LoVo (cell line): ENCODE measurements at places on chromosomes 3 and 15.

DNA sequence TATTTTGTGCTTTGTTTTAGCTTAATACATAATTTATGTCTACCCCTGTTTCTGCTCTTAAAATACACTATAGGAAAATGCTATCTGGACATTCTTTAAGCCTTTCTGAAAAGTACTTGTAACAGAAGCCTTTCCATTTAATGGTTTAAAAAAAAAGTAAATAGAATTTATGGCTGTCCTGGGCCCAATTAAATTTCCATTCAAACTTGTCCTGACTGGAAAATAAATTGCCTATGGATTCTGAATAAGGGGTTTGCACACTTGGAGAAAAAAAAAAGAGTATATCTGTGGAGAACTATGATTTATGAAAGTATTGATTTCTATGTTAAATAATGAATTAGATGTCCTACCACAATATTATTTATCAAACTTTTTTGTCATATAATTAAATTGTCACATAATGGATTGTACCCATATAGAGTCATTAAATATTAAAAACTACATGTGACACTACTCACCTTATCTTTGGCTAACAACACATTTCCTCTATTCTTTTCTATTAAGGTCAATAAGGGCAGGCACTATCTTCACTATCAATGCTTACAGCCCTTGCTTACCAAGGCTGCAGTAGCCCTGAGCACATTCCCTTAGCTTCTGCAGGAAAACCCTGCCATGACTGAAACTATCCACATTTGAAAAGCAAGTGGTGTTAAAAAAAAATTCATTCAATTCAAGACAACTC lies 396.1 kb upstream of the ROBO2 start:
- no peak for DNase-seq

DNA sequence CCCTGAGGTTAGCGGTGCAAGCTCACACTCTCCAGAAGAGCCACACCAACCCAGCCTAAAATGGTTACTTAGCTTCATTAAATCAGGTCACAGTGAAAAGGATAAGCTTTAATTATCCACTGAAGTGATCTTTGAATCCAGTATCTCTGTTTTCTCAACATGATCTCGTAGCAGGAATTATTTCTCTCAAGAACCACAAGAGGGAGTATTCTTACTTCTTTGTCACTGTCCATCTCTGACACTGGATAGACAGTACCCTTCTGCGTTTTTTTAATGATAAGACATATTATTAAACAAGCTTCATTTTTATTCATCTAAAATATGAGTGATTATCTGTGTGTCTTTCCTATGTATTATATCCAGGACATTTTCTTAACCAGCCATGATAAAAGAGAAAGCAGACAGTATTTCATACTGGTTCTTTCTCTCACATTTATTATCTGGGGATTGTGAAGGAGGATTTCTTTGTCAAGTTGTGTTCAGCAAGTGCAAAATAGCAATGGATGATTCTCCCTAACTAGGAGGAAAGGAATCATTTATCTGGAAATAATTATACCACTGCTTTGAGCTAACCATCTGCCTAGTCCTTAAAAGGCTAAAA lies 105.4 kb upstream of the CCDC54 start:
- peak; percentile 64 for DNase-seq

- no peak for DNase-seq
Observed at GRCh38 chr3:71414189-71414927, 169.2 kb downstream of the FOXP1 start.

DNA sequence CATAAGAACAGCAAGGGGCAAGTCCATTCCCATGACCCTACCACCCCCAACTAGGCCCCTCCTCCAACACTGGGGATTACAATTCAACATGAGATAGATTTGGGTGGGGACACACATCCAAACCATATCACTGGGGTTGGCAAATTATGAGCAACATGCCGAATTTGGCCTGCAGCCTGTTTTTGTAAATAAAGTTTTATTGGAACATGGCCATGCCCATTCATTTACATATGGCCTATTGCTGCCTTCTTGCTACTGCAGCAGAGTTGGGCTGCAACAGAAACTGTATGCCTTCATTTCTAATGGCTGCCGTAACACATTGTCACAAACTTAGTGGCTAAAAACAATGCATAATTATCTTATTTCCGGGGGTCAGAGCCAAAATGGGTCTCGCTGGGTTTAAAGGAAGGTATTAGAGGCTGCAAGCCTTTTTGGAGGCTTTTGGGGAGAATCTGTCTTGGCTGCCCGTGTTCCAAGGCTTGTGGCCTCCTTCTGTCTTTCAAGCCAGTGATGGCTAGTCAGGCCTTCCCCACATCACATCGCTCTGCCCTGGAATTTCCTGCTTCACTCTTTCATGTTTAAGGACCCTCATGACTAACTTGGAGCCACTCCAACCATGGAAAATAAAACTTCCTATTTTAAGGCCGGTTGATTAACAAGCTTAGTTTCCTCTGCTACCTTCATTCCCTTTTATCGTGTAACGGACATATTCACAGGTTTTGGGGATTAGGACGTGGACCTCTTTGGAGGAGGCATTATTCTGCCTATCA lies 428.5 kb upstream of the PROK2 start:
- no peak for DNase-seq

DNA sequence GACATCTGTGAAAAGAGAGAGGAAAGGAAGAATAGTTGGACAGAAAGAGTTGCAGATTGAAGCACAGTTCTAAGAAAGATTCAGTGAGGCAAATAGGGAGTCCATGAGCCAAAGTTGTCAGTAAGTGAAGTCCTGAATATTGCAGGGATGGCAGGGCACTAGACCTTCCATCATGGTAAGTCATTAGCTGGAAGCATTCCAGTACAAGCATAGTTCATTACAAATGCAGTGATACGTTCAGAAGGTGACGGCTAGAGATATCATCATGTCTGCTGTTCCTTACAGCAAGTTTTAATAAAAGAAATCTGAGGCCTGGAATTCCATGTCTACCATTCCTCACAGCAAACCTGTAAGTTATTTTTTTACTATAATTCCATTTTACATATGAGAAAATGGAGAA lies 720.1 kb downstream of the GBE1 start:
- DNase-seq = no peak

GRCh38 chr3:25728101-25728500 lies 55.1 kb downstream of the NGLY1 start:
- DNase-seq = no peak

- DNase-seq = no peak
Observed at GRCh38 chr15:99412626-99413025, 153.2 kb upstream of the MEF2A start.

GRCh38 chr3:193589616-193590015 lies 3.4 kb upstream of the OPA1 start:
- no peak for DNase-seq

DNA sequence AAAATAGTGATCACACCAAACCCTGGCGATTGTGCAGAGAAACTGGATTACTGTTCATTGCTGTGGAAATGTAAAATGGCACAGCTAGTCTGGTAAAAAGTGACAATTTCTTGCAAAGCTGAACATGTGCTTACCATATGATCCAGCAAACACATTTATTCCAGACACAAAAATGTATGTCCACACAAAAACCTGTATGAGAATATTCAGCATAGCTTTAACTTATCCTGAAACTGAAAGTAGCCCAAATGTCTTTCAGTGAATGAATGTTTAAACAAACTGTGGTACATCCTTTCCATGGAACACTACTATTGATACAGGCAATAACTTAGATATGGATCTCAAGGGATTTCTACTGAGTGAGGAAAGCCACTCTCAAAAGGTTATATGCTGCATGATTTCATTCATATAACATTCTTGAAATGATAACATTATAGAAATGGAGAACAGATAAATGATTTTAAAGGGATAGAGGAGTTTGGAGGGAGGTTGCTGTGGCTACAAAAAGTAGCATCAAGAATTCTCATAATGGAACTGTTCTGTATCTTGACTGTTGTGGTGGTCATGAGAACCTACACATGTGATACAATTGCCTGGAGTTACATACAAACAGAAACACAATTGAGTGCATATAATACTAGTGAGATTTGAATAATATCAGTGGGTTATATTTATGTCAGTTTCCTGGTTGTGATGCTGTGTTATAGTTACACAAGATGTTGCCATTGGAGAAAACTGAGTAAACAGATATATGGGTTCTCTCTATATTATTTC lies 70.7 kb upstream of the DPH6 start:
- DNase-seq = no peak

DNA sequence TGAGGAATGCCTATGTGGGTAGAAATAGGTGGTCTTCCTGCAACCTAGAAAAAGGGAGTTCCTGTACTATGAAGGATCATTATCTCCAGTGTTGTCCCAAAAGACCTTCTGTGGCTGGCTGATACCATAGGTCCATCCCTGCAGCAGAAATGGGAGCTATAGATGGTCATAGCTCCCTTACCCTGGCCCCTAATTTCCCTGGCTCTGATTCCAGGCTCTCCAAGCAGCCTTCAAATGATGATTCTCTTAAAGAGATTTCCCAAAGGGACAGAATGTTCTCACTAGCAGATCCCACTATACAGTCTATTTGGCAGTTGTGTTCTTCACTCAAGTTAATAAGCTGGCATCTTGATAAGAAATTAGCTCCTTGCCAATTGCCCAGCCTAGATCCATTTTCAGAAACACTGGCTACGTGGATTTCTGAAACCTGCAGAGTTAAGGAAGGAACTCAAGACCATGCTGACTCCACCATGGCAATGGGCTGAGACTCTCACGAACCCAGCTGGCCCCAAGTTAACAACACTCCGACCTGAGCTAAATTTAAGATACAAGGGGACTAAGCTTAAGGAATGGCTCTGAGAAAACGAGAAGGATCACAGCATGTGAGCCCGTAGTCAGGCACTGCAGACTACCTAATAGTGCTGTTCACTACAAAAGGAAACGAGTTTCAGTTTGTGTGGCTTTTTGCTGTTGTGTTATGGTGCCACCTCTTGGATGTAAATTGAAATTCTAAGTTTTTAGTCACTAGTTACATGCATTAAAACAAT lies 11.4 kb downstream of the C15orf40 start:
- peak; percentile 30 for DNase-seq

DNA sequence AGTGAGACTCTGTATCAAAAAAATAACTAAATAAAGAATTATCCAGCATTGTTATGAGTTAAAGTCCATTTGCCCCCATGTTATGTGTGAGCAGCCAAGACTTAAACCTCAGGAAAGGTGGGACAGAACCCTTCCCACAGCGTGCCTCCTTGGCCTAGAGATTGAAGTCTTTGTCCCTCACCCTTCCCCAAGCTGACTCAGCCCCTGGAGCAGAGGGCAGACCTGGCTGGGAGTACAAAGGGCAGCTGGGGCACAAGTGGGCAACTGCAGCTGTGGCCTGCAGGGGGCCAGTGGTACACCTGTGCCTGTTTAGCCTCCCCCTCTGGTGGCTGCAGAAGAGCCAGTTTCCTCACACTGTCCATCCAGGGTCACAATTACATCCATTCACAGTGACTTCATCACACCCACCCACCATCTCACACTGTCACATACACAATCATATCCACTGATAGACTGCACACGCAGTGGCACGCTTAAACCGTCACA lies 940 bp upstream of the ACY1 start:
- DNase-seq = peak; percentile 86

GRCh38 chr3:161579395-161580126 lies 83.0 kb downstream of the OTOL1 start:
- no peak for DNase-seq

GRCh38 chr15:87557881-87558280 lies 698.7 kb downstream of the NTRK3 start:
- DNase-seq = no peak

- no peak for DNase-seq
Observed at GRCh38 chr3:183809270-183809669, 16.1 kb downstream of the MAP6D1 start.

- DNase-seq = no peak
Observed at GRCh38 chr3:74614107-74614967, at the start of gene CNTN3. TSS of gene CNTN3 (minus strand) at chr3:74614659. CDS start at chr3:74521112, 93,547 bp downstream.

DNA sequence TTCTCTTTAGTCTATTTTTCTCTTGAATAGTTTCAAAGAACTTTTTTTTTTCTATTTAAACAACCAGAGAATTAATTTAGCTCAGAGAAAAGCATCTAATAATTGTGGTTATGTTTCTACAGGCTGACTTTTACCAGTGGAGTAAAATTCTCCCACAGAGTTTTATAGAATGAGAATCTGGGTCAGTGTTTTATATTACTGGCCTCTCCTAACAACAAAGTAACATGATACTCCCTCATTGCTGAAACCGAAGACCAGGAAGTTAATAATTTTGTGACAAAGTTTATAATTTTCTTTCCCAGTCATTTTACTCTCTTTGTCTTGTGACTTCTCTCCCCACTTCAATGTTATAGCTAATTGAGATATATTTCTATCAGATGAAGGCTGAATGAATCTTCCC lies 946.9 kb downstream of the EPHA3 start:
- no peak for DNase-seq

GRCh38 chr3:51720292-51721061 lies 13.6 kb downstream of the GRM2 start:
- no peak for DNase-seq

- DNase-seq = no peak
Observed at GRCh38 chr3:128399221-128399915, 67.3 kb downstream of the DNAJB8 start.

GRCh38 chr3:29627136-29628117 lies 346.6 kb downstream of the RBMS3 start:
- no peak for DNase-seq

DNA sequence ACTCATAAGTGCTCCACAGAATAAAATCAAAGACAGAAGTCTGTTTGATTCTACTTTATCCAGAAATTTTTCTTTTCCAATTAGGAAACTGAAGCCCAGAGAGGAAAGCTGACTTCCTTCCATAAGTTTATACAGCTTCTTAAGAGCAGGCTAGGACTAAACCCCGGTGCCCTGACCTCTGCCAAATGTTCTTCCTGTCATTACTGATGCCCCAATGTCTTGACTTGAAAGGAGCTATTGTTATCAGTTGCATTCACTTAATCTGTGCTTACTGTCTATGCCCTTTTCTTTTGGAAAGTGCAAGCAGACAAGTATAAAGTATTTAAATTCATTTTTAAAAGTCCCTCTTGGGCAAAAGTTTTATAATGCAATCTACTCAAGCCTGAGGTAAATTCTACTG lies 18.1 kb downstream of the CD200 start:
- DNase-seq = no peak

DNA sequence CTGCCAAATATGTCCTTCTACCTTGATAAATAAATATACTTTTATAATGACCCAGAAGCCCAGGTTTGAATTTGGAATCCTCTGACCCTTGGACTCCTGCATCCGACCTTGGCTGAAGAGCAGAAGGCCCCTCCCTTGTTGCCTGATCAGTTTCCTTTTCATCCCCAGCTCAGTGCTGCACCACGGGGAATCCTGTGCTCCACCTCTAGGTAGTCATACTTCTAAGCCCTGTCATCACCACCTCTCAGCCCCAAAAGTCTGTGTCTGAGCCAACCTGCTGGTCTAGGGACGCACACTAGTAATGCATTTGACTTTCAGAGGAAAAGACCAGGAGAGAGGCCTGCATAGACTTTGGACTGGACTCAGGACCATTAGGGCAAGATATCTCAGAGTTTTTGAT lies 310.6 kb downstream of the NLGN1 start:
- no peak for DNase-seq

DNA sequence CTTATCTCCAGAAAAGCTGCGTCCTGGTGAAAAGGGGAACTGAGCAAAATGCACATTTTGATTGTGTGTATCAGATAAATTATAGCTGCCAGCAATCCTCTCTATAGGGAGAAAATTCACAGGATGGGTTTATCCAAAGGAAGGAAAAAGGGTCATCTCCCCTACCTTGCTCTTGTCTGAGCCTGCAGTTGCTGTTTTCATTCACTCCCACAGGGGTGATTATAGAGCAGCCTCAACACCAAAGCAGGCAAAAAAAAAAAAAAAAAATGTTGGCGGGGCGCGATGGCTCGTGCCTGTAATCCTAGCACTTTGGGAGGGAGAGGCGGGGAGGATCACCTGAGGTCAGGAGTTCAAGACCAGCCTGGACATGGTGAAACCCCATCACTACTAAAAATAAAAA lies 333.7 kb downstream of the ROBO2 start:
- DNase-seq = no peak

- DNase-seq = no peak
Observed at GRCh38 chr3:196931828-196932587, 10.3 kb downstream of the NCBP2 start.
